Renal cortex interstitium (tissue), 15 donors: ENCODE measurements at places on chromosomes 5 and 9. TPM values are rescaled to one million over a fixed set of nuclear protein-coding genes. Genes with fewer than 3 reads are reported as not detected.

GRCh38 chr5:117131876-117132275, 557.3 kb upstream of the SEMA6A start:
- DNase-seq, result no peak

DNA sequence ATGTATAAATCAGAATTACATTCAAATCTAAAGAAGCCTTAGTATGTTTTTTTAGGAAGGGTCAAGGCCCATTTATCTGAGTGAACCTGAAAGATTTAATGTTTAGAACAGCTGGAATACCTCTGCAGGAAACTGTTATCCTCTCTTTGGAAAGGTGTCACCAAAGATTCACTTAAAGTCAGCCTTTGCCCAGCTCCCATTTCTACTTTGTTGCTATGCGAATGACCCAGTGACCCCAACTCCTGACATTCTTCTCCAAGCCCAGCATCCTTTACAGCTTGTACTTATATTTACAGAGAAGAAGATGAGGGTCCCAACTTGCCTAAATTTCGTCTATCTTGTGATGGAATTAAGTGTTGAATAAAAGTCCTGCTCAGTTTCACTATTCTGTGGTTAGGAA, 1198.6 kb downstream of the CDH12 start:
- peak; percentile 61 for DNase-seq

GRCh38 chr5:133605323-133605722, 7.0 kb downstream of the FSTL4 start:
- no peak for DNase-seq

GRCh38 chr5:122870219-122870856, 24.9 kb downstream of the SNX24 start:
- DNase-seq, result no peak

DNA sequence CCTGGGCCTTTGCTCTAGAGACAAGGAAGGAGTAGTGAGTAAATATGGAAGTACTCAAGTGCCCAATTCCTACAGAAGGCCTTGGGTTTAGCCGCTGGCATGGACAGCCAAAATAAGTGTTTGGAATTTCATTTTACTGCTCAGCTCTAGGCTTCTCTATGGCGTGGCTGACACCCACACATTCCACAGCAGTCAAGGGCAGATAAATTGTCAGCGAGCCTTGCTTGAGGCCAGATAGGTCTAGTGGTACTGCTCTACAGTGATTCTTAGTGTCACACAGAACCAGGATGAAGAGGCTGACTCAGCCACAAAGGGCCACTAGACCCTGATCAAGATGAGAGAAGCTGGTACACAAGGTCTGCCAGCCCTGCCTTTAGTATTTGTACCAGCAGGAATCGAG, 111.0 kb upstream of the NFIB start:
- no peak for DNase-seq

DNA sequence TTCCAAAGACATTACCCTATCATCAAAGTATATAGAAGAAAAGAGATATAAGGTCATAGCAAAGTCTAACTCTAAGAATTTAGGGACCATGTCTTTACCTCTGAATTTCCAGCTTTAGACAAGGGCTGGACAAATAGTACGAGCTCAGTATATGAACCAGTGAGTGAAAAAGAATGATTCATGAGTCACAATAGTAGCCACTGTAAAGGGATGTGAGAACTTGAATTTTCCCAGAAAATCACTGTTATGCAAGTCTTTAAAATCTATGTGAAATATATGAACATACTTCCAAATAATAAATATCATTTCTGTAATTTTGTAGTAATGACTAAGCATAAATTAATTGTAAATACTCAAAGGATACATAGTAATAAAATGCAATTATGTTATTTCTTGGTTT, 305.9 kb upstream of the PRR16 start:
- no peak for DNase-seq

DNA sequence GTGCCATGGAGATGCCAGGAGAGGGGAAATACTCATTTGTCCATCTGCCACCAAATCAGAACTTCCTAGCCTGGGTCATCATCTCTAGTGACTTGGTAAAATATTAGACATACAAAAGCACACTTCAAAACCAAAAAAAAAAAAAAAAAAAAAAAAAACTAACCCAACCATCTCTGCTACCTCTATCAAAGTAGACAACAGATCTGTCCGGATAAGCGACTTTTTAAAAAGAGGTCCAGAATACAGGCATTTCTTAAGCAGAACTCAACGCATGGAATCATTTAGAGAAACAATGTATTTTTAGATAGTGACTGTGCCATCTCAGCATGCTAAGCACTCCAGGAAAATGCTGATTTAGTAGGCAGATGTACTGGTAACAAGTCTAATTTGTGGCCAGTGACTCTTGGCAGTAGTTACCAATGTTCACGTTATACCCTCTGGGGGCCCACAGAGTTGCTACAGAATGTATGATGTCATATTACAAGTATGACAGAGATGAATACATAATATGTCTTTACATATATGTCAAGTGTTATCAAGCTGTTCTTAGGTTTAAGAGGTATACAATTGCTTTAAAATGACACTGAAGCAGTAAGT, 107.8 kb downstream of the SMIM23 start:
- DNase-seq, result no peak

DNA sequence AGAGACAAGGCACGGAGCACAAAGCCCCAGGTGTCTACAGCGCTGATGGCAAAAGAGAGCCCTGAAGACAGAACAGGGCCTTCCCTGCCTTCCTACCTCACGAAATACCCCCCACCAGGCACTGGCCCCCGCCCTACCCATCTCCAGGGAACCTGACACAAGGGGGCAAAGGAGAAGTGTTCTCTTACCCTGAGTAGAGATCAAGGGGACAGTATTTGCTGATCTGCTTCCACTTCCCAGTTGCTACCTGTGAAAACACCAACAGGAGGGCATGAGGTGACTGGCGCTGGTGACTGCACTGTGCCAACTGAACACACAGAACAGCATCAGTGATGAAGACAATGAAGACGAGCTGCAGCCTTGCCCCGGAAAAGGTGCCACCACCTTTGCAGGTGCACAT, 27.4 kb downstream of the IPPK start:
- no peak for DNase-seq

- DNase-seq, result no peak
Observed at GRCh38 chr5:126129431-126129830, 293.8 kb upstream of the GRAMD2B start.

Gene CCNO
- 3.8 TPM for polyA plus RNA-seq

Gene F2RL2
- polyA plus RNA-seq, result 1.2 TPM
